ENCODE measurements at places on chromosomes 6 and 20.

DNA sequence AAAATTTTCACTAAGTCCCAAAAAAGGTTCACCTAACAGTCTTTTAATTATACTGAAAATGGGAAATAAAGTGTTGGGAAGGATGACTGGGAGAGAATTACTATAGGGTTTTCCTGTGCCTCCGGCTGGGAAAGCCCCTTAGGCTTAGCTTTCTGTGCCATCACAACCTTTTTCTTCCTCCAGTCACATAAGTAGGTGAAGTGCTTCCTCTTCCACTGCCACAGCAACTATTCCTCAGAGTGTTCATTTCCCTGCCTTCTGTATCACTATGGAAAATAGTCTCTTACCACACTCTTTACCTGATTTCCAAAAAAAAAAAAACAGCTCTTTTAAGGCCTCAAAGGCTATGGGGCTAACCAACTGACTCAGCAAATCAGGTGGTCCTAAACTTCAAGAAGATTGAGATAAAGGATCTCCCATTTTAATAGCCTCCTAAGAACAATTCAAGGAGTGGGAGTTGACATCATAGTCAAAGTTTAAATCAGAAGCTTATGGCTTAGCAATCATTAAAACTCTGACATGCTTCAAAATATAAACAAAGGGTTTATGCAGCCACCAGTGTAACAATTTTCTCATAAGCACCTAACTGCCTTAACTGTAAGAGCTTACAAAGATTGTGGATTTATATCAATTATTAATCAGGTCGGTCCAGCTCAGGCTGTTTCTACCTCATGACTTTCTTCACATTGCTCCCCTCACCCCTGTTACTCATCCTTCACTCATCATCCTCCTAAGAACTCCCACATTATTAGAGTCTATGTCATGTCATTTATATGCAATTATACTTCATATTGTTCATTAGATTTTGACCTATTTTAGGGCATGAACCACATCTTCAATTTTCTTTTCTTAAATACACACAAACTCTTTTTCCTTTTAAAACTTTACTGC lies 95.3 kb downstream of the RNGTT start:
- DNase-seq, result no peak

- DNase-seq, result no peak
Measured at GRCh38 chr6:34645627-34646026, 50.9 kb downstream of the ILRUN start.

DNA sequence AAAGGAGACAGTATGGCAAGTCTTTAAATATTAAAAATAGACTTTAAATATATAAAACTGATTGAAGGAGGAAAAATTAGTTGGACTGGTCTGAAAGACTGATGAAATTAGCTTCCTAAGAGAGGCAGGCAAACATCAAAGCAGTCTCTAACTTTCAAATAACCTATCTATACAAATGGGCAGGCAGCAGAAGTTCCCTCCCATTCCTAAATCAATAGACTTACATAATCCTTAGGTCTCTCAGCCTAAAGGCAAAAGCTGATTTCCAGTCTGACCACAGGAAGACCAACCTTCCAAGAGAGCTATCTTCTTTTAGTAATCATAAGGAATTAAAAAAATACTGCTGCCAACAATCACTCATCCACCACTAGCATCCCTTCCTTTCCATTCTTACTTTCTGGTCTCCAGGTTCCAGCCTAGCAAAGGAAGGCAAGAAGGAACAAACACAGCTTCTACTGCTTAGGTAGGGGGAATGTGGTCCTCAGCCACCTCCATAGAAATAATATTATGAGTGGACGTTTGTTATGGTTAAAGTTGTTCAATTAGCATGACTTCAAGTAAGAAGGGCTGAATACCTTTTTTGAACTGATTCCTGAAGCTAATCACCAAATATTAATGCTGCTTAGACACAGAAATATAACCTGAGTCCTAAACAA lies 44.1 kb downstream of the SESN1 start:
- no peak for DNase-seq

GRCh38 chr20:58584881-58585752 lies 66.0 kb upstream of the STX16 start:
- DNase-seq, result no peak

DNA sequence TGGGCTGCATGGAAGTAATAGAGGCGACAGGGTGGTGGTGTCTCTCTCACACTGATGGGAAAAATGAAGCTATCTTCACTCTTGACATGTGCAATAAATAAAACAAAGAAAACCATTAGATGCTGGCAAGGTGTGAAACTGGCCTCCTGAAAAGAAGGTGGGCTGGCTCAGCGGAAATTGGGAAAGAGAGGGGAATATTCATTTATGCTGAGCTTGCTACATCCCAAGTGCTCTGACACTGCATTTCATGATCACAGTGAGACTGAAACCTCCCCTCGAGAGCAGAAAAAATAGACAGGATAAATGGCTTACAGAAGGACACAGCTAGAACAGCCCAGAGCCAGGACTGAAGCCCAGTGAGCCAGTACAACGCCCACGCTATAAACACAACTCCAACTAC lies 112.1 kb upstream of the SMLR1 start:
- DNase-seq, result no peak

DNA sequence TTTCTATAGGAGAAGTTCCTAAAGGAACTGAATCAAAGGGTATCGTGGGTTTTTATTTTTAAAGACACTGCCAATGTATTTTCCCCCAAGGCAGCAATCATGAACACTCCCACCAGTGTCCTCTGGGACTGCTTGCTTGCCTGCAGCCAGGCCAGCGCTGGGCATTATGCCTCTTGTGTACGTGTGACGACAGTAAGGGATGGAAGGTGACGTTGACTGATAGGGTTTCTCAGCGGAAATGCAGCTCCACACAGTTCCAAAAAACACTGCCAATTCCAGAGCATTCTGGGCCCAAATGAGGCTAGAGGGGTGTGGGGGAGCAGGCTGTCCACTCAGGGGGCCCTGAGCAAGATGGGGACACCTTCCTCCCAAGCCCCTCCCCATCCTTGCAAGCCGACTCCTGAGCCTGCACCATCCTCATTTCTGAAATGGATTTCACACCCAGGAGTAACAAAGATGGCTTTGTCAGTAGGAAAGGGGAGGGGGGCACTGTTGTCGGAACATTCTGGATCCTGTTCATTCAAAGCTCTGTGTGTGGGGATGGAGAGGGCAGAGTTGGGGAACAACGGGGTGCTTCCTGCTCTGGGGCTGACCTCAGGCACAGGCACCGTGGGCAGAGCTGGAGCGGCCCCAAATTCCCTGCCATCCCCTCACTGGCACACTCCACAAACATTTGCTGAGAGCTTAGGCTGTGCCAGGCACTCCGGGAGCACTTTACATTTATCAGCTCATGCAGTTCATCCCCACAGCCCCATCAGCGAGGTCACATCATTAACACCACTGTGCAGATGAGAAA lies 20.0 kb downstream of the PREX1 start:
- no peak for DNase-seq

DNA sequence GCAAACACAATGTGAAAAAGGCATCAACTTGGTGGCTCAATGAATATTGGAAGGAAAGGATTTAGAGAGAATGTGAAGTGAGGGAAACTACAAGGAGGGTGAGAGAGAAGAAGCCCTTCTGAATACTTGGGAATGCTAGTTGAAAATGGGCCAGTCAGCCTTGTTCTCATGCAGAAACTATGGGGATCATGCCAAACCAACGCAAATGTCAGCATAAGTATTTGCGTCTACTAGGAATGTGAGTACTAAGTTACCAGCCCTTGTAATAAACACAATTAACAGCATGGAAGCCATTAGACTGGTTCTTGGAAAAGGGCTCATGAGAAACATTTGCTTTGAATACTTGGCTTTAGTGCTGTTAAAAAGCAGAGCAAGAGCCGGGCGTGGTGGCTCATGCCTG lies 54.9 kb upstream of the AIG1 start:
- DNase-seq, result no peak

DNA sequence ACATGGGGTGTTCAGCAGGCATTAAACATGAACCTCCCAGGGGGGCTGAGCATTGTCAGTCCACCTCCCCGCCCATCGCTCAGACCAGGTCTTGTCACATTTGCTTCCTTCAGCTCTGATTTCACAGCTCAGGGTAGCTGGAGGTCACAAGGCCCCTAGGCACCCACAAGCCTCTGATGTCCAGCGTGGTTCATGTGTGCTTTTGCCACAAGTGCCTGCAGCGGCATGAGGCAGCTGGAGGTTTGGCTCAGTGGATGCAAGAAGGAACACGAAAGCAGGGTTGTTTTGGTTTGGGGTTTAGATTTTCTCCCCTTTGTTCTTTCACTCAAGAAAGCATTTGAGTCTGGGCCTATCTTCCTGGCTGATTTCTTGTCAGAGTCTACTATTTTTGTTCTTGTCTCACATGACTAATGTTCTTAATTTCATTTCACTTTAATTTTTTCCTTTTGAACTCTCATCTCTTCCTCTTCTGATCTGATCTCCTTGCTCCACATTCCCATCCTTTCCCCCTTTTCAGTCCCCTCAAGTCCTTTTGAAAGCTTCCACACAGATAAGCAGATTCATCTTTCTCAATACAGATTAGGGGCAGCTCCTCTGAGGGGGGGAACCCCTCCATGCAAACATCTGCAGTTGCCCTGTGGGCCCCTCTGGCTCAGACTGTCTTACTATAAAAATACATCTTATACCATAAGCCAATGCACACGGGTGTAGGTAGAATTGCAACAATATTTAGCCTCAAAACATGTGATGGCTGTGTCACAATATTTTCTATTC lies 68.1 kb upstream of the CEP85L start:
- no peak for DNase-seq

- DNase-seq, result no peak
Measured at GRCh38 chr20:23228912-23229311, 121.7 kb upstream of the NXT1 start.

DNA sequence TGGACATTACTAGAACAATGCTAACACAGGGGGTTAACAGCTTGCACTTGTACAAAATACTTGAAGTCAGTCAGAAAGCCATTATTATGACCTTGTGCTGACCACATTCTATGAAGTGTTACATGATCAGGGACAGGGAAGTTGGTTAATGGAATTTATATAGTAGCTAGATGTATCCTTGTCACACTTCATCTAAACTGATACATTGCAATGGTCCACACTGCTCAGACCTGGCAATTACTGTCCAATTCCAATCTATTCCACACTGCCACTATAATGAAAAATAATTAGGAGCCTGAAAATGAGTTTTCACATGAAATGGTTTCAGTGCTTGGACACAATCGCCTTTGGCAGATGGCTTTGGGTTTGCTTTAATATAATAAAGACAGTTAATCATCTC lies 850.8 kb downstream of the EPHA7 start:
- no peak for DNase-seq

GRCh38 chr6:101544286-101544685 lies 150.8 kb downstream of the GRIK2 start:
- DNase-seq, result no peak

- DNase-seq, result no peak
Measured at GRCh38 chr6:106516616-106517015, 112.7 kb downstream of the RTN4IP1 start.

DNA sequence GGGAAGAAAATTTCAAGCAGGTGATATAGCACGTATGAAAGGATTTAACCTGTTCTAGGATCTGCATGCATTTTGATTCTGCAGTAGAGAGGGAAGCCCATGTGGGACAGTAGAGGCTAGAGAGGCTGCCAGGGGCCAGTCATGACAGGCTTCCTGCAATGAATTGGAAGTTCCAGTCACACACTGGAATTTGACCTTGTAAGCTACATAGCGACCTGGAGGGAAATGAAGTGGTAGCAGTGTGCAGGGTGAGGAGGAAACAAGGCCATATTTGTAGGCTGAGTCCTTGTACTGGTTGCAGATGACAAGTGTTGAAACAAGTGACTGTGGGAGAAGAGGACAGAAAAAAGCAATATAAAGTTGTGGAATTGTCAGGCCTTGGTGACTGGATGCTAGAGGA lies 58.6 kb upstream of the OLIG3 start:
- DNase-seq, result no peak

GRCh38 chr6:170475118-170475517 lies 78.0 kb downstream of the PSMB1 start:
- DNase-seq, result no peak

DNA sequence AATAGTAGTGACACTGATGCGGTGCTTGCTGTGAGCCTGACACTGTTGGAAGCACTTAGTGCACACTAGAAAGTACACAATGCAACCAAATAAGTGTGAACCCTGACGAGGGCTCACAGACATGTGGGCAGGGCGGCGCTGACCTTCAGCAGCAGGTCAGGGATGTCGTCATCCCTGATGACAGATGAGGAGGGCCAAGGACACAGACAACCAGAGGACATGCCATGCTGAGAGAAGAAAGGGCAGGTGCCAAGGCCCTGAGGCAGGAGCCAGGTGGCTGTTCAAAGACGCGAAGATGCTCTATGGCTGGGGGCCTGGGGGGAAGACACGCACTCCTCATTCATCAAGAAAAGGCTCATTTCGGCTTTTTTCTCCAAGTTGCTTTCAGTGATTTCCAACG lies 176.4 kb upstream of the CST7 start:
- DNase-seq, result no peak

GRCh38 chr20:32183947-32184635 lies 23.5 kb downstream of the PLAGL2 start:
- DNase-seq, result no peak

GRCh38 chr6:105492706-105493673 lies 90.1 kb upstream of the PREP start:
- no peak for DNase-seq

GRCh38 chr6:101716810-101717209 lies 323.3 kb downstream of the GRIK2 start:
- DNase-seq, result no peak

GRCh38 chr6:32126880-32127279 lies 1.2 kb downstream of the ATF6B start:
- no peak for DNase-seq

DNA sequence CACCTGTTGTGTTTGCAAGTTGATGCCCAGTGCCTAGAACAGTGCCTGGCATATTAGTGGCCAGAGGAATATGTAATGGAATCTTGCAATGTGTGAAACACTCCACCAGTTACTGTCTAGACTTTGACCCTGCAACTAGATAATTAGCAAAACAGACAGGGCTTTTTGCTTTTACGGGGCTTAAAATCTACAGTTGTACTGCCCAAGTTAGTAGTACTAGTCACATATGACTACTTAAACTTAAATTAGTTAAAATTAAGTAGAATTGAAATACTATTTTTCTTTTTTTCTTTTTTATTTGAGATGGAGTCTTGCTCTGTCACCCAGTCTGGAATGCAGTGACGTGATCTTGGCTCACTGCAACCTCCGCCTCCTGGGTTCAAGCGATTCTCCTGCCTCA lies 44.3 kb upstream of the PLCB4 start:
- DNase-seq, result no peak

DNA sequence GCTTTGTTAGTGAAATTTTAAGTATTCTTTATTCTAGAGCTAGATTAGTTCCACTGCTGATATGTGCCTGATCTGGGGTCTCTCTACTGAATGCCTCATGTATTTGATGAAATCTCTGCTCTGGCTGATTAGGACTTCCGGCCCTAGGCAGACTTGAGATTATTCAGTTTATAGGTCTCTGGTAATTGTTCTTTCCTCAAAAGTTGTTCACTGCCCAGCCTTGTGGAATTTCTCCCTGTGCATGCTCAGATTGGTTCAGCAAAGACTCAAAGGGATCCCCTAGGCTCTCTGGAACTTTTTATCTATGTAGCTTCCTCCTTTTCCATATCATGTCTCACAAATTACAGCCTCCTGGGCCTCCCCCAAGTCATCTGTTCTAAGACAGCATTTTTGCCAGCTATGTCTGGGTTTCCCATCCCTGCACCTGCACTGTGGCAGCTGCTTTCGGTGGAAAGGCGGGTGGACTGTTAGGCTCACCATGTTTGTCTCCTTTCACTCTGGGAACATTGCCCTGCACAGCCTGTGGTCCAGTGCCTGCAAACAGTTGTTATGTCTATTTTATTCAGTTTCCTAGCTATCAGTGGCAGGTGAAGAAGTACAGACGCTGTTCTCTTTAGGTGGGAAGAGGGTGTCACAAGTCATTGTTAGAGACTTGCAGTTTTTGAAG lies 73.7 kb downstream of the RPP40 start:
- no peak for DNase-seq
